ENCODE measurements at places on chromosomes 3 and 15.

DNA sequence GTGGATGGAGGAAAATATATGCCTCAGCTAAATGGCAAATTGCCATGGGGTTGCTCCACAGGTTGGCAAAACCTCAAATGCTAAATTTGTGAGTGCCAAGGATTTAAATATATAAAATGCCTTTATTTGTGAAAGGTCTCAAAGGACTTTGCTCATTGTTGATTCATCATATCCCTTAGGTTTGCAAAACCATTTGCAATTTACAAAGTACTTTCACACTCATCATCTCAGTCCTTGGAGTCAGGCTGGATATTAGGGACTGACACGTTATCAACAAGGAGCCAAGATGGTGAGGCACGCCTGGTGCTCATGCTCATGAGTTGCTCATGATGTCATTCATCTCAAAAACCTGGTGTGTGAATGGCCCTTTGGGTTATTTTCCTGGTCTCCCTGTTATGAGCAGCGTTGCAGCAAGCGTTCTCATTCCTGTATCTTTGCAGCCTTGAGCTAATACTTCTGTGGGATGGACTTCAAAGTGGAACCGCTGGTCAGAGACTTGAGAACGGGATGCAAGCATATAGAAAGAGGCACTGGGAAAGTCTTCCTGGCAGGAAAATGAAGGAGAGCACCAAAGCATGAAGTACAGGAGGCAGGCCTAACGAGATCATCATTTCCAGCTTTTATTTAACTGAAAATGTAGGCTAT is 66.0 kb downstream of the MYO1E start:
- DNase-seq = no peak

- no peak for DNase-seq
Observed at GRCh38 chr3:130779486-130779885, 32.9 kb upstream of the PIK3R4 start.

DNA sequence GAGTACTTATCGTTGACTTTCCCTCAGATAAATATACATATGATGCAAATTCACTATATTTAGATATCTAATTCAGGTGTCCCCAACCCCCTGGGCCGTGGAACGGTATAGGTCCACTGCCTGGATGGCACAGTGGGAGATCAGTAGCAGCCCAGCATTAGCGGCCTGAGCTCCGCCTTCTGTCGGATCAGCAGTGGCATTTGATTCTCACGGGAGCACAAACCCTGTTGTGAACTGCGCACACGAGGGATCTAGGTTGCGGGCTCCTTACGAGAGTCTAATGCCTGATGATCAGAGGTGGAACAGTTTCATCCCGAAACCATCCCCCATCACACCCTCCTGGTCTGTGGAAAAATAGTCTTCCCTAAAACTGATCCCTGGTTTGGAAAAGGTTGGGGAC is 6.9 kb downstream of the KNL1 start:
- DNase-seq = no peak

DNA sequence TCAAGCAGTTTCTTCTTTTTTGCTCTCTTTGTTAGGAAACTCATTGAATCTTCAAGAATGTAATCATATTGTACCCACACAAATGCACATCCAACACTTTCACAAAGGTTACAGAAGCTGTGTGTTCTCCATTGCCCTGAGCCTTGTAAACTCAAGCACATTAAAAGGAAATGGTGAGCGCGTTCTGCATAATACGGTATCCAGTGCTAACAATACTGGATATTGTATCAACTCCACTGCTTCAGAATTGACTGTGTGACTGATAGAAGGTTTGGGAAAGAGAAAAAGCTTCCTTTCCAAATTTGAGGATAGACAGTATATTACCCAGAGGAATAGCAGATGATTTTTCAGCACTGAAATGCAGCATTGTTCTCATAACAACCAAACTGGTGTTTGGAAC is 268.9 kb upstream of the RBMS3 start:
- DNase-seq = no peak

- no peak for DNase-seq
Observed at GRCh38 chr3:126422121-126422520, 27.4 kb downstream of the CFAP100 start.

Data from SW480 (cell line).